Fibroblast of the aortic adventitia (primary cell): ENCODE measurements at places on chromosomes 13 and 19. TPM values are rescaled to one million over a fixed set of nuclear protein-coding genes. Genes with fewer than 3 reads are reported as not detected.

Gene ZNF578
- total RNA-seq = 2.6 and 3.5 TPM in 2 replicates

Gene SNRPD2
- 303 and 325 TPM in 2 replicates for total RNA-seq

Gene SLC5A5
- not detected in 2 replicates for total RNA-seq

Gene CATSPERD
- total RNA-seq = not detected in 2 replicates

Gene IGSF23
- total RNA-seq = not detected in 2 replicates

Gene ZIM2
- not detected in 2 replicates for total RNA-seq
